Urinary bladder (tissue), 4 donors: ENCODE measurements at places on chromosomes 3 and 15. TPM values are rescaled to one million over a fixed set of nuclear protein-coding genes. Genes with fewer than 3 reads are reported as not detected.

DNA sequence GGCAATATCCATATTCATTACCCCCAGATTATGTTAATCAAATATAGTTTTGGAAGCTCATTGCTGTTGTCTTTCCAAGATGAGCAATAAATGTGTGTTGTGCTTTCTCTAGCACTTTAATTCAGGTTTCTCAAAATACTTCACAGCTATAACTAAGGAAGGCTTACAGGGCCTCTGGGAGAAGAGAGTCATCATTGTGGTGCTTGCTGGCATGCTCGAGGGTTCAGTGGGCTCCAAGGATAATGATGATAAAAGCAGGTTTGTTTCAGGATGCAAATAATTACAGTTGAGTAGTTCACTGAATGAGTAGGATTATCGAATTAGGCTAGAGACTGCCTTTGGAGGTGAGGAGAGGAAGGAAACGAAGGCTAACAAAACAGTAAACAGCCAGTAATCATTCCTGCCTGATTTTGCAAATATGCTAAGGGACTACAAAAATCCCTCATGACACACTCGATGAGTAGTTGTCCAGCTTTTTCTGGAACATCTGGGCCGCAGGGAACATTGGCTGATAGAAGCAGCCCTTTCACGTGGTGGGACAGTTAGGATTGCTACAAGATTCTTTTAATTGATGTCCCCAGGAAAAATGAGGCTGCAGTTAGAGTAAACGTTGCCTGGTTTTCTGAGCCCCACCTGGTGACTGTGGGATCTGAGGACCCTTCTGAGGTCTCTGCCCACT lies 54.1 kb downstream of the SLC7A14 start:
- DNase-seq, result no peak

GRCh38 chr3:87727783-87728182 lies 331.0 kb downstream of the CGGBP1 start:
- no peak for DNase-seq

GRCh38 chr15:57284535-57284934 lies 91.8 kb upstream of the CGNL1 start:
- DNase-seq, result no peak

- no peak for DNase-seq
Observed at GRCh38 chr3:172131746-172132145, 92.4 kb downstream of the FNDC3B start.

GRCh38 chr3:124147429-124147828 lies 155.5 kb upstream of the ROPN1 start:
- no peak for DNase-seq

GRCh38 chr3:5384557-5385236 lies 197.2 kb downstream of the EDEM1 start:
- no peak for DNase-seq

GRCh38 chr15:29695489-29696167 lies 126.6 kb downstream of the TJP1 start:
- DNase-seq, result no peak

GRCh38 chr15:52866698-52867097 lies 76.6 kb upstream of the ONECUT1 start:
- no peak for DNase-seq

The CASR gene
- total RNA-seq, result 0.74 TPM

The LARP6 gene
- 6.9 TPM for total RNA-seq
